ENCODE measurements at places on chromosomes 2 and 18.

DNA sequence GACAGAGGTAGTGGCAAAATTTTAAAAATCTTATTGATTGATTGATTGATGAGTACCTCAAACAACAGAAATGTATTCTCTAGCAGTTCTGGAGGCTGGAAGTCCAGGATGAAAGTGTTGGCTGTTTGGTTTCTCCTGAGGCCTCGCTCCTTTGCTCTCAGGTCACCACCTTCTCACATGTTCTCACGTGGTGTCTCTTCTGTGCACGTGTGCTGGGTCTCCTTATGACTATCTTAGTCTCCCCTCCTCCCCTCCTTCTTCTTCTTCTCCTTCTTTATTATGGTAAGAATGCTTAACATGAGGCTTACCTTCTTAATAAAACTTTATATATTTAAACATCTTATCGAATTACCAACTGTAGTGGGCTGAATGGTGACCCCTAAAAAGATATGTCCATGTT is 446.0 kb upstream of the SPHKAP start:
- no peak for DNase-seq

DNA sequence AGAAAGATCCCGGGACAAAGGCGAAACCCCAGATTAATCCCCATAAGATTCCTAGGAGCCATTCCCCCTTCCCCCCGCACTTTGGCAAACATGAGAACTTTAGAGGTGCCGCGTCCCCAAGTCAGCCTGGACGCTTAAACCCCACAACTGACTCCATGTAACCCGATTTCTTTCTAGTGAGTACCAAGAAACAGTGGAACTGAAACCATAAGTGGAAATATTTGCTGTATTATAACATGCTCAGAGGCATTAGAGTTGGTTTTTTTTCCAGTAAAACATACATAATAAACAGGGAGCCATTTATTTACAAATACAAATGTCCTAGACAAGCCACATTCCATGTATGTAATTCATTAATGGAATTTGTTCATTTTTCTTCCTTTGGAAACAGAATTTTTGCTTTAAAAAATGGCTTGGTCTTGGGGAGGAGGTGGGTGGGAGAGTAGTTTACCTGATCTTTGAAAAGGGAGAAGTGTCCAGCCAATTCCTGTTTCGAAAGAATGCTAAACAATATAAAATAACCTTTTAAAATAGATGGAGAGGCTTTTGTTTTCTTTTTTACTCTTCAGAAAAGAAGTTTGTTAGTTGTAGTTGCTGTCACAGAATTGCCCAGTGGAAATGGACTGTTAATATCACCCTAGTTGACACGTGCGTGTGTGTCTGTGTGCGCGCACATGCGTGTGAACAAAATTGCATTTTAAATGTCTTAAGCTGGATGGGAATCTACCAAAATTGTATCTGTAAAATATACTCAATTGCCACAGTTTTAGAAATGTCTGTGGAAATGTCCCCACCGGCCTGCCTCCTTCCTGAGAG is 10.6 kb downstream of the POU3F3 start:
- no peak for DNase-seq

DNA sequence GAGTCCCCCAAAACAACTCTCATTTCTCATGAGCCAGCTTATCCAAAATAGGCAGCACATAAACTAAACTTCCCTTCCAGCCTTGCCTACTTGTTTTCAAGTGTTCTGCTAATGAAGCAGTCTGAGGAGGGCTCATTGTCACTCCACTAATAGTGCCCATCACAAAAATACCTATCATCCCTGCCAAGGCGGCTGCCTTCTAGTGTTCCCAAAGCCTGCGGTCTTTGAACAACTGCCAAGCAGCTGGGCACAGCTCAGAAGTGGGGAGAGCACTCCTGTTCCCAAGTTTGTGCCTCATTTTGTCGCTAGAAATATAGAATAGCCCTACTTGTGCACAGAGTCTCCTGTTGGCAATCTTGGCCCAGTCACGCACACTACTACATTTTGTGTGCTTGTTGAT is 50.3 kb downstream of the DTNA start:
- DNase-seq, result no peak

GRCh38 chr2:138602166-138602460 is 100.5 kb downstream of the SPOPL start:
- no peak for DNase-seq

DNA sequence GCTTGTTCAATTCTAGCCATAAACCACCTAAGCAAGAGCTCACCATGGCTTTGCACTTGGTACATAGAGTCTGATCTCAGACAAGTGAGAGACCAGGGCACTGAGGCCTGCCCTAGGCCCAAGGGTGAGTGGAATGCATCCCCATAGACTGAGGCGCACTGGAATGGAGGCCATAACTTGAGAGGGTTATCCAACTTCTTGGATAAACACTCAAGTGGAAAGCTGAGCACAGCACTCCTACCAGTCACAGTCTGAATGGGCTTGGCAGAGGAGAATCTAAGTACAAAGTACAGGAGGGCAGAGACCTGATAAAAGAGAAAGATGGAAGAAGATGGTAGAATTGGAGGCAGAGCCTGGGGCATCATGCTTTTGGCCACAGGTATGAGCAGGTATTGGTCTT is 30.4 kb upstream of the CASP10 start:
- no peak for DNase-seq

GRCh38 chr2:99471654-99472599 is 17.9 kb downstream of the REV1 start:
- DNase-seq, result no peak

DNA sequence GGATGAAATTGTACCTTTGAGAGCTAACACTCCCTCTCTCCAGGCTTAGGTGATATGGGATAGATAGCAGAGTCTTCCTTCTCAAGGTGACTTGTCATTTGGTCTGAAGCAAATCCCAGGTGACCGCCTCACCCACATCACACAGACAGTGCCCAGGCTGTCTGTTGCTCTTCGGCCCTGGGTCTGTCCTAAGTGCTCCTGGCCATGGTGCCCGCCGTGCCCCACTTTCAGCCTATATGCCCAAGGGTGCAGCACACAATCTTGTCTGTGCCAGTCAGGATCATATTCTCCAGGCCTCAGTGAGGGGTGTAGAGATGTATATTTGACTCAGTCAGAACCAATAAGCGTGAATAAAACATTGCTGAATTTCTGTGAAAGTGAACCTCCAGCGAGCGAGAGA is 326.8 kb downstream of the DYSF start:
- DNase-seq, result no peak

DNA sequence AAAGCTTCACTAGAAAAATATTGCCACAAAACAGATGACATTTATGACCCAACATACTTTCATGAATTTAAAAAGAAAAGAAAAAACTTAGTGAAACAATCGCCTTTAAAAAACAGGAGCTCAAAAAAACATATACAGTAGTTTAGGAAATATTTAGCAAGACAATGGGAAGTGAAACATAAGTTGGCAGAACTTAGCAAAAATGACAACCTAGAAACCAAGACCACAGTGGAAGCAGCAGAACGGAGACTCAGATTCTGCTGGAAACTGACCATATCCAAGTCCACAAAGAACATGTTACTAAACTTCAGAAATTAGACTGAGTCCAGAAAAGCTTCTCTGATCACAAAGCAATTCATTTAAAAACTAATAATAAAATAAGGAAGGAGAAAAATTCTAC is 41.8 kb upstream of the CTAGE1 start:
- no peak for DNase-seq

DNA sequence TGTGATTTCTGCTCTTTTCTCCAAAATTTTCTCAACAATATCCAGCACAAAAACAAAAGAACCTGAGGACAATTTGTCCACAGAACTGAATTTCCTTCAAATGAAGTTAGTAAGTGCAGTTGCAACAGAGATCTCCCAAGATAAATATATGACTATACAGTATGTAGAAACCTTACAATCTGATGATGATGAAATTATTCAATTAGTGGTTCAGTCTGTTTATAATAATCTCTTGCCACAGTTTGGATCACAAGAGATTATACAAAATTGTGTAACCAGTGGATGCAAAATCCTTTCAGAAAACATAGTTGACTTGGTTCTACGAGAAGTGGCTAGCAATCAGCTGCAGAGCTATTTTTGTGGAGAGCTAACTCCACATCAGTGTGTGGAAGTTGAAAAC is 68.7 kb downstream of the FSIP2 start:
- no peak for DNase-seq

- peak; percentile 31 for DNase-seq
Observed at GRCh38 chr18:76620321-76621170, 125.5 kb upstream of the ZNF516 start.

GRCh38 chr2:33126552-33126951 is 179.8 kb downstream of the LTBP1 start:
- DNase-seq, result no peak

DNA sequence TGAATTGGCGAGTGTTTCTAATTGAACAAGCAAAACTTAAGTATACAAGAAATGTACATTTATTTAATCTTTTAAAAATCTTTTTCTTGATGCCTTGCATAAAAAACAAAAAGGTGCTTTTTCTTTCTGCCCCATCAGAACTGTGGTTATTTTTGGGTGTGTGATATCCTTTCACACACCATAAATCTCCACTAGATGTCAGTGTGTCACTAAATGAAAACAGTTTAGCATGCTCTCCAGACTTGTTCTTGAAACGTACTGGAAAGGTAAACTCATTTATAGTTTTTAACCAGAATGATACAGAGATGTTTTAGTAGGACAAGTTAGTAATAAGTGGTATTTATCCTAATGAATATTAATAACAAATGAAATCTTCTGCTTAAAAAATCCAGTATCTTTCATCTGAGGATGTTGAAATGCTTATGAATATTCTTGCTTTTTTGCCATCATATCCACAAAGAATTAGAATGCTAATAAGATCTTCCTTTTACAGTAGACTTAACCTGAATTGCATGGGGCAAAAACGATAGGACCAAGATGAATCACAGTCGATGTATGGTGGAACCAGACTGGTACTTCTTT is 96.8 kb downstream of the UBE2E3 start:
- peak; percentile 78 for DNase-seq

DNA sequence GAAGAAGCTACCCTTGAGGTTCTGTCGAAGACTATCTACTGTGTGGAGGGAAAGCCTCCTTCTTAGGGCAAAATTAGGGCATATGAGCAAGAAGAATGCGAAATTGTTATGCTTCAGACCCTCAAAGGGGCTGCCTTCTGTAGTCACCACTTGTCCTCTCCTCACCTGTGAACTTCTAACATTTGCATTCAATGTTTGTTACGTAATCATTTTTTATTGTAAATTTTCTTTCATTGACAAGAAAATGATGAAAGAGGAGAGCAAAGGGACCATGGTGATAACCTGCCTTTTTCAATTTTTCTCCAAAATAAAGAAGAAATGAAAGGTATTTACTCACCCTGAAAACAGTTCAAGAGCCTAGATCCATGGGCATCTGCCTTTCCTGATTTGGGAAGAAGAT is 193.0 kb downstream of the SP3 start:
- no peak for DNase-seq

Measured in CD4-positive, alpha-beta T cell treated with Interleukin-21 for 1 hour (primary cell).